Aorta (tissue), 5 donors: ENCODE measurements at places on chromosomes 3 and 15. TPM values are rescaled to one million over a fixed set of nuclear protein-coding genes. Genes with fewer than 3 reads are reported as not detected.

SETMAR gene
- total RNA-seq = 23.4 TPM

DNA sequence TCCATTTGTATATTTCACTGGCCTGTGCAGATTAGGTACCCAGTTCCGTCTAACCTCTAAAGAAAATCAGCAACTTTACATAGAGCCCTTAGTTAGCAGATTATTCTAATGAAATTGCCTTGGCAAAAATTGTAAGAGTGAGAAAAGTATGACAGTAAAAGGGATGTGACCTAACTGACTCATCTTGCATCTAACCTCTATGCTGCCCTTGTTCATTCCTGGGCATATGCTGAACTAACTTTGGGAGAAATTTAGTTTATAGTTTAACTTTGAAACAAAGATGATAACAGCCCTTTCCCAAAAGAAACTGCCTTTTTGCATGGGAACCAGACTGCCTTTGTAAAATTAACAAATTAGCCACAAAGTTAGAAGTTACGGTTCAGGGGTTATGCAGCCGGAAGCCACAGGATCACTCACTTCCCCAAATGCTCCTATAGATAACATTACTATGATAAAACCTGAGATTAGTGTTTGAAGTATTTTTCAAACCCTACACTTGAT is 839.8 kb upstream of the ALCAM start:
- no peak for DNase-seq

DNA sequence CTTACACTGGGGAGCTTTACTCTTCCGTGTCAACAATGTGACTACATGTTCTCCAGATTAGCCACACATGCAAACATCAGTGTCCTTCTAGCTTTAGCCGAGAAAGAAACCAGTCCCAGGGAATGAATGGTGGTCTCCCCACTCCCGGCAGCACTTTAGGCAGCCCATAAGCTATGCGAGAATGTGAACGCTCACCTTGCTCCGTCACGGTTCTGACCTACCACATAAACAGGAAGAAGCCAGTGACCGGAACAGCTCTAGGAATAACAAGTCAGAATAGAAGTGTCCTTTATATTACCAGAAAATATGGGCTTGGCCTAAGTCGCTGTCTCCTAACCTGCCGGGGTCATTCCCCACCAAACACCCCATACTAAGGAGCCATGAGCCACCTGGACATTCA is 98.0 kb upstream of the ABHD17C start:
- no peak for DNase-seq

- DNase-seq = no peak
Observed at GRCh38 chr3:16916840-16917239, 32.1 kb downstream of the PLCL2 start.

- DNase-seq = no peak
Observed at GRCh38 chr3:1576047-1576446, 483.2 kb downstream of the CNTN6 start.
